ENCODE measurements at places on chromosomes 2 and 18.

DNA sequence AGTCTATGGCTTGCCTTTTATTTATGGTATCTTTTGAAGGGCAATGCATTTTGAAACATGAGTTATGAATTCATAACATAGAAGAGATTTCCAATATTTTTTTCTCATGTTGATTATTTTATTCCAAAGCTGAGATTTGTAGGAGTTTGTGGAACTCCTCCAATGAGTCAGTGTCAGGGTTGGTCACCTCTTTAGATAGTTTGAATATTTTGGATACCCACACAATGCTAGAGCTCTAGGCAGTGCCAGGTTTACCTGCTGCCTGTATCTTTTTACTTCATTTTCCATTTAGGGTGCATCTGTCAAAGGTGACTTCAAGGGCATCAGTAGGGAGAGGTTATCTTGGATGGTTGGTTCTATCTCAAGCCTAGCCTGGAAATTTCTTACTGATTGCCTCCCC, 152.7 kb downstream of the CERS6 start:
- DNase-seq: no peak

- DNase-seq: no peak
These were observed 375.3 kb upstream of the KLHL29 start for GRCh38 chr2:23009545-23010149.

- no peak for DNase-seq
These were observed 162.6 kb downstream of the MYCN start for GRCh38 chr2:16102976-16103380.

- DNase-seq: no peak
These were observed 25.2 kb downstream of the TWSG1 start for GRCh38 chr18:9359796-9360195.

- no peak for DNase-seq
These were observed 227.7 kb upstream of the BOD1L2 start for GRCh38 chr18:56919190-56919589.

- peak; percentile 34 for DNase-seq
These were observed 4.8 kb upstream of the ONECUT2 start for GRCh38 chr18:57430079-57431001.

DNA sequence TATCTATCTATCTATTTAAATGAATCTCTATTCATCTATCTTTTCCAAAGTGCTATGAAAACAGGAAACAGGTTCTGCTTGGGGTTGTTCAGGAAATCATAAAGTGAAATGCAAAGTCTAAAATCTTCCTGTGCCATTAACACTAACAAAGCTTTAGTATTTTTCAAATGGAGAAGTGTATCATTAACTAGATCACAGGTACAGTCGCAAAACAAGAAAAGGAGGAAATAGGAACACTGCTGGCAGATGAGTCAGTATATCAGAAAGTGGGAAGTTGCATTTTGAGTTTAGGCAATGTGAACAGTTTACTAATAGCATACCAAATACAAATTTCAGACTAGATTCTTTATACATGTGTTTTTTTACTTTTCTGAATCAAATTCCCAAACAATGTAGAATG, 888.5 kb upstream of the FSHR start:
- DNase-seq: no peak

GRCh38 chr2:98702127-98702802, 28.7 kb downstream of the MGAT4A start:
- DNase-seq: no peak

DNA sequence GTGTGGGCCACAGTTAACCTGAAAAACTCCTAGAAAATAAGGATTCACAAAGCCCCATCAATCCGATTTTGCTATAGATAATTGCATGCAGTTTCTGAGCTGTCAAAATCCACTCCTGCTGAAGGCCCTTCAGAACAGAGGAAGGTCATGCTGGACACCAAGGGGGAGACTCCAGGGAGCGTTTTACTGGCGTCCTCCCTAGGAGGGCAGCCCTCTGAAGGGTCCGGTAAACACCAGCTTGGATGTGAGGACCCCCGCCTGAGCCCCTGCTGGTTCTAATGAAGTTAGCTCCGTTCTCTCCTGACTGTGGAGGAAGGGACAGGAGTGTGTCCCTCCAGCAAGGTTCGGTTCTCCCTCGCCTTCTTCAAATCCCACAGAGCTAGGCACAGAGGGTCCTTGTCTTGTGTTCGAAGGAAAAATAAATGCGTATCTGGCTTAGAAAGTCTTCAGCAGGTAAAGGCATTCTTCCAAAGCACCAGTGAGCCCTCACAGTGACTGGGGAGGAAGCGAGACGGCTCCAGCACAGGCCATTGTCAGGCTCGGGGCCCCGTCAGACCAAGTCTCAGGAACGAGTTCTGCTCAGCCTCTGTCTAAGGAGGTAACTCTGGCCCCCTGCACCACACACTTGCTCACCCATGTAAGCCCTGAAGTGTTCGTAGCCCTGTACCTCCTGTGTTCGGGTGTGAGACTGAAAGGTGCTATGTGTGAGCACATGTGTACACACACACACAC, 41.6 kb downstream of the CABLES1 start:
- no peak for DNase-seq

DNA sequence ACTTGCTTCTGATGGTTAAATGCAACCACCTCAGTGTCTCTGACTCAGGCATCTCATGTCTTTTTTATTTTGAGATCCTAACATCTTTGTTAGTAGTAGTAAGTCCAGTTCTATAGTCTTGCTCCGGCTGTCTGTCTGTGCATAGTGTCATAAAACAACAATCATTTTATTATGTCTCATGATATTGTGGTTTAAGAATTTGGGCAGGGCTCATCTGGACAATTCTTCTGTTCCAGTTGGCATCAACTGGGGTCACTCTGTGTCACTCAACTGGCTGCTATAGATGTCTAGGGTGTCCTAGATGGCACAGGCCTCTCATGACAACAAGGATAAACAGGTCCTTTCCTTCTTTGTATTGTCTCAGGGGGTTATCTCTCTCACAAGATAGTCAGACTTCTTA, 299.6 kb upstream of the ZNF521 start:
- no peak for DNase-seq

DNA sequence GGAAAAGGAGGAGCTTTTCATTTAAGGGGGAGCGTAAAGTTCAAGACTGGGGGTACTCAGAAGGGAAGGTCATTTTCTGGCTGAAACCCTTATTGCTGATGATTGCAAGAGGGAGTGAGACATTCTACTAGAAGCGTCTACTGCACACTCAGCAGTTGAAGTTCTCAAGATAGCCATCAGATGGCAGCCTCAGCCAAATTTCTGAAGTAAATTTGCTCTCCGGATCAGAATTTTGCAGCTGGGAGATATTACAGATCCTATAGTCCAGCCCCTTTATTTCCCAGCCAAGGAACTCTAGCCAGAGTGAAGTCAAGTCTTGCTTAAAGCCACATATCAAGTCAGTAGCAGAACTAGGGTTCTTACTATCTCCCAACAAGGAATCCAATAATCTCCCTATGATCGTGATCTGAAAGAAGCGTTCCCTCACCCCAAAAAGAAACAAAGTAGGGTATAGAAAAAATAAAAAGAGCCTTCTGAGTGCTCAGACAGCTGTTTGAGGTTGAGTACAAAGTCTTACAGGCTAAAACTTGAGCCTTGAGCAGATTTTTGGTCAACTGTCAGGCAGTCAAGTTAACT, 24.0 kb downstream of the RAX start:
- DNase-seq: peak; percentile 69

DNA sequence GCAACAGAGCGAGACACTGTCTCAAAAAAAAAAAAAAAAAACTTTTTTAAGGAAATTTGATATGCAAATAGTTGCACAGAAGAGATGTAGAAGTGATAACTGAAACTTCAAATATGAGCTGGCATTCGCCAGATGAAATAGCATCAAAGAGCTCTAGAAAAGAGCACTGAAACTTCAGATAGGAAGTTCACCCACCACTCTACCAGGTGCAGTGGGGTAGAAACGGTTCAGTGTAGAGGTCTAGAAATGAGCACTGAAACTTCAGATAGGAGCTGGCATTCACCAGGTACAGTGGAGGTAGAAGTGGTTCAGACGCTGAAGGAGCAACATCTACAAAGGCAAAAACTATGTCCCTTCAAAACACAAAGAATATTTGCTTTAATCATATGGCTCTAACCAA, 9.0 kb upstream of the ONECUT2 start:
- no peak for DNase-seq

GRCh38 chr2:31933066-31933465, 77.7 kb downstream of the MEMO1 start:
- no peak for DNase-seq

DNA sequence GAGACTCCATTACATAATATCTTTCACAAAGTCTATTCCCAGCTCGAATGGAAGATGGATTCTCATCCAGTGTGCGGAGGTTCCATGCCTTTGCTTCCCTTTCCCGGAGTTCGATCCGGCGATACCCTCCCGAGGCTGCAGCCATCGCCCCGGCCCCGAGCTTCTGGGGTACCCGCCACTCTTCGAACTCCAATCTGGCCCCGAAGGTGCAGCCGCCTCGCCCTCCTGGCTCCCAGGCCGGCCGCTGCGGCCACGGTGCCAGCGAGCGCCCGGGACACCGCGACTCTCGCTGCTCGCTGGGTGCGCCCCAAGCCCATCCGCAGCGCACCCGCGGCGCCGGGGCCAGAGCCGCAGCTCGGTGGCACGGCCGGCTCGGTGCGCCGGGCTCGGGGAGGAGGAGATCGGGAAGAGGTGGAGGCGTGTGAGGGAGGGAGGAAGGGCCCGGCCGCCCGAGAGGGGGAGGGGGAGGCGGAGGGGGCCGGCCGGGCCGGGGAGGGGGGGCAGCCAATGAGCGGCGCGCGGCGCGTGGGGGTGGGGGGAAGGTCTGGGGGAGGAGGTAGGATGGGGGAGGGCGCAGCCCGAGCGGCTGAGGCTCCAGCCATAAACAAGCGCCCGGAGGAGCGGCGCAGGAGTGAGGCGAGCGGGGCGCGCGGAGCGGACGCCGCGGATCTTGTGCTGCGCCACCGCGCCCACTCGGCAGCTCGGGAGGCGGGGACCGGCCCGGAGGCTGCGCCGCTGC, at the start of gene CRIM1:
Gene CRIM1, plus strand, starts transcription at position 628 of the 739 bp plus-strand sequence. CDS start 515 bp downstream, outside the sequence.
- DNase-seq: peak; percentile 73

DNA sequence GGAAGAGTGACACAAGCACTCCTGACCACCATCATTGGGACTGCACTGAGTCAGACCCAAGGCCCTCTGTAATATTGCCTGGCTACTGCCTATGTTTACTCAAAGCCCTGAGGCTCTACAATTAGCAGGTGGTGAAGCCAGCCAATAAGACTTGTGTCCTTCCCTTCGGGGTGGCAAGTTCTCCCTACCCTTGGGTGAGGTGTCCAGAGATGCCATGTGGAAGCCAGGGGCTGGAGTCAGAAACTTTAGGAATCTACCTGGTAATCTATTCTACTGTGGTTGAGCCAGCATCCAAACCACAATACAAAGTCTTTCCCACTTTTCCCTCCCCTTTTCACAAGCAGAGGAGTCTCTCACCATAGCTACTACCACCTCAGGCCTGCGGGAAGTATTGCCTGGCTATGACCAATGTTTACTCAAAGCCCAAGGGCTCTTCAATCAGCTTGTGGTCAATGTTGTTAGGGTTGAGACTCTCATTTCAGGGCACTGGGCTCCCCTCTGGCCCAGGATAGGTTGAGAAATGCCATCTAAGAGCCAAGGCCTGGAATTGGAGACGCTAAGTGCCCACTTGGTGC, 17.6 kb downstream of the DHRS9 start:
- DNase-seq: no peak

DNA sequence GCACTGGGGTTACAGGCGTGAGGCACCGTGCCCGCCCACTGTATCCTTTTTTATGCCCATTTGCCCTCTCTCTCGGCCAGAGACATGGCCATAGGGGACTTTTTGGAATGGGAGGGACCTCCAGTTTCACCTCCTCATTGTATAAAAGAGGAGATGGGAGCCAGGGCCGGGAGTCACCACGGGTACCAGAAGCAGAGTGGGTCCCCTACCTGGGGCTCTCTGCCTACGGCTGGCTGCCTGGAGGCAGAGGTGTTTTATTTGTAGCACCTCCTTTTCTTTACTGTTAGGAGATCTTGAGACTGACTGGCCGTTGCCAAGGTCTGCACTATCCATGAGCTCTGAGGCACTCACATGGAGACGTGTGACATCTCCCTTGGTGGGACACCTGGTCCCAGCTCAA, 162.8 kb downstream of the LDLRAD4 start:
- no peak for DNase-seq

DNA sequence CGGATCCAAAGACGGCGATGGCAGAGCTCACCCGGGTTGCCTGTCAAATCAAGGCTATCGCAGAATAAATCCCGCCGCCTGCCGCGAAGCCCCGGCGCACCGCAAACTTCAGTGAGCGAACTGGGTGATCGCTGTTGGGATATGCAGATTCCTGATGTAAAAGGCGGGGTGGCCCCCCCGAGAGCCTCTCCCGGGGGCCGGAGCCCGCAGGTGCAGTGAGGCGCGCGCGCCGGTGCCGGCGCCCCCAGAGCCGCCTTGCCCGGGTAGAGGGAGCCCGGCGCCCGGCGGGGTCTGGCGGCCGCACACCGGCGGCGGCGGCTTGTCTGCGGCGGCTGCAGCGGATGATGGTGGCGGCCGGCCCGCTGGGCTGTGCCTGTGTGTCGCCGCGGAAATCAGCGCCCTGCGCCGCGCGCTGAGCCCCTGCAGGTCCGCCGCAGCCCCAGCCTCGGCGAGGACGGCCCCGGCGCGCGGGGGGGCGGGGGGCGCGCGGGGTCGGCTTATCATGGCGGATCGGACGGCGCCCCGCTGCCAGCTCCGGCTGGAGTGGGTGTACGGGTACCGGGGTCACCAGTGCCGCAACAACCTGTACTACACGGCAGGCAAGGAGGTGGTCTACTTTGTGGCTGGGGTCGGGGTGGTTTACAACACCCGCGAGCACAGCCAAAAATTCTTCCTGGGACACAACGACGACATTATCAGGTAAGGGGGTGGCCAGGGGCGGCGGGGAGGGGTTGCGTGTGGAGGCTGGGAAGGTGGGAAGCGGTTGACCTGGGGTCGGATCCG, 1.3 kb downstream of the EML6 start:
- peak; percentile 64 for DNase-seq

GRCh38 chr2:20541651-20542050, 94.8 kb downstream of the RHOB start:
- no peak for DNase-seq

DNA sequence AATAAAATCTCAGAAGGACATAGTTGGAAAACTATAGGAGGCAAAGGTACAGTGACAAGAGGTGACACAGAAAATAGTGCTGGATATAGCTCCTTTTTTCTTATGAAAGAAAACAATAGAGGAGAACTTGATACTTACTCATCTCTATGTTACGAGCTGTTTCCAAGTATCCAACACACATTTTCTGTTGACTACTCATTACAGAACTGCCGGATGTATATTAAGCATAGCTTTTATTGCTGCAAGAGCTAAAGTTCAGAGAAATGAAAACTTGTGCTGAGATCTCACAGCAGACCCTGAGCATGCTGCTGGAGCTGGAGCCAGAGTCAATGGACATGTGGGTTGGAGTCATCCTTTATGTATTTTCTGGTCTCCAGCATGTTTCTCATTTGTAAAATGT, 210.0 kb upstream of the NT5C1B start:
- no peak for DNase-seq

GRCh38 chr2:234410526-234410925, 86.4 kb downstream of the ARL4C start:
- DNase-seq: no peak

DNA sequence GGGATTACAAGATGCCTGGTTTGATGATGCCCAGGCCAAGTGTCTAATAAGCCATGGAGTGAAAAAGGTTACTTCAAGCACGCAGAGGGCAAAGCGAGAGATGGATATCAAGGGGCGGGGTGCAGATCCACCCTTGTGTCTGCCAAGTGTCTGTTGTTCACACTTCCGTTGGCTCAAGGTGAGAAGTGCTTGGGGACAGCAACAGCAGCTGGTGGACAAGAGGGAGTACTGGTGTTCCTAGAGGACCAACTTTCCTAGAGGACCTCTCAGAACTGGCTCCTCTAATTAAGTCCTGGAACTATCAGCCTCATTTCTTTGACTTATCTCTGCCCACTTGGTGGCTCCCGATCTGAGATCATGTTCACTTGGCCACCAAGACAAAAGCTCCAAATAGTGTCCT, 299.1 kb downstream of the PRKCE start:
- DNase-seq: no peak
